NCI-H1417 treated with DMSO at 0.1 percent for 48 hours (cell line): ENCODE measurements at places on chromosomes 7 and 10.

GRCh38 chr10:42933448-42934340 is 143.2 kb upstream of the RET start:
- DNase-seq, result no peak

GRCh38 chr10:118870467-118871243 is 115.9 kb upstream of the CACUL1 start:
- DNase-seq, result no peak

GRCh38 chr10:110962443-110962842 is 43.0 kb downstream of the SHOC2 start:
- no peak for DNase-seq

DNA sequence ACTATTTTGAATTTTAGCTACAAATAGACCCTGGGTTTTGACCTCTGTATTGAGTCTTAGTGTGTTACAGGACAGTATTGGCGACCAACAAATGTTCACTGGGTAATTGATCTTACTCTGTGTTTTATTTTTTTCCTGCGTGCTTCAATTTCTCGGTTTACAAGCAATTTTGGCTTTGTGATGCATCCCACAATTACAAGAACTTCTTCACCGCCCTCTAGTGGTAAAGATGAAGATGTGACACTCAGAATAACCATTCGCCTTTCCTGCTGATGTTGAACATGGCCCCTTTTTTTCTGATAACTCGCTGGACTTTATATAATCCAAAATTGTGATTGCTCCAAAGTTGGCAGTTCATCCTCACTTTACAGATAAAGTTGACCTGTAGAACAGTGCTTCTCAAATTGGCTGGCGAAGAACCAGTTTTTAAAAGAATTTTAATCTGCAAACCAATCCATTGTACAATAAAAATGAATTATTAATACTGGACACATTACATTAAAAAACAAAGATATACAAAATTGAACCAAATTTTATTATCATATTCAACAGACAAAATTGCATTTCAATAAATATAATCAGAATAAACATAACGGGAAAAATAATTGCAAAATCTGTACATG is 20.2 kb upstream of the SMC3 start:
- no peak for DNase-seq

GRCh38 chr10:74944205-74944604 is 117.8 kb downstream of the KAT6B start:
- DNase-seq, result no peak

DNA sequence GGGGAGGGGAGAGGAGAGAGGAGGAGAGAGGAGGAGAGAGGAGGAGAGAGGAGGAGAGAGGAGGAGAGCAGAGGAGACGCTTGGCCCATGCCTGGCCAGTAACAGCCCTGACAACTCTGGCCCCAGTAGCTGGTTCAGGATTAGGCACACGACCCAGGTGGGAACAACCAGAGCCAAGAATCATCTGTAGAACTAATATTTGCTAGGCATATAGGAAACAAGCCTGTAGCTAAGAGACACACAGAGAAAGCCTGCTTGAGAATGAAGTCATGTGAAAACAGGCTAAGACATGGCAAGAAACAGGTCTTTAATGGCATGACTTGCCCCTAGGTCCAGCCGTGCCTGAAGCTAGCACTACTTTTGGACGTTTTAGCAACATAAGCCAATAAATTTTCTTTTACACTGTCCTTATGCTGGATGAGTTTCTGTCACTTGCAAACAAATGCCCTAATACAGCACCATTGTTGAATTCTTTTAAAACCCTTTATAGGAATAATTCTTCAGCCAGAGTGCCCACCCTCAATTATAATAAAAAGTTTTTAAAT is 17.5 kb downstream of the OSBPL3 start:
- DNase-seq, result no peak

DNA sequence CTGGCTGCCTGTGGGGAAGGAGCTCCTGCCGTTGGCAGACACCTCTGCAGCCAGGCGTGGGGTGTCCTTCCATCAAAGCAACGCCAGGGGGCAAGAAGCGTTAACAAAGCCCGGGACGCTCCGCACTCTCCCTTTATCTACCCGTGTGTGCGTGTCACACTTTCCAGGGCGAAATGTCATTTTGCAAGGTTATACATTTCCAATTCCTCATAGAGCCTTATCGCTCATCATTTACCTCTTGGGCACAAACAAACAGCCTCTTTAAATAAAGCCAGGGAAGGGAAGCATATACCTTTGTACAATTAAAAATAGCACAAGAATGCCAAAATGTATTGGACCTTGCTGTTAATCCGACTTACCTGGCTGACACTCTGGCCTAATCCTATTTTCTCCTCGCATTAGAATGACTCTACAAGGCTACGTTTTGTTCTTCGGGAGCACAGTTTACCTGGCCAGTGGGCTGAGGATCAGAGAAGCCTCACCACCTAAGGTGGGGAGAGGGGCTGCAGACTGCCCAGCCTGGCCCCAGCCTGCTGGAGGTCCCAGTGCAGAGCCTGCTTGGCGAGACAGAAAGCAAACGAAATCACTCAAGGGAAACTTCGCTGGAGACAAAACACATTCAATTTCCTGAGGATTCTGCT is 77.6 kb upstream of the EN2 start:
- DNase-seq, result peak; percentile 36

DNA sequence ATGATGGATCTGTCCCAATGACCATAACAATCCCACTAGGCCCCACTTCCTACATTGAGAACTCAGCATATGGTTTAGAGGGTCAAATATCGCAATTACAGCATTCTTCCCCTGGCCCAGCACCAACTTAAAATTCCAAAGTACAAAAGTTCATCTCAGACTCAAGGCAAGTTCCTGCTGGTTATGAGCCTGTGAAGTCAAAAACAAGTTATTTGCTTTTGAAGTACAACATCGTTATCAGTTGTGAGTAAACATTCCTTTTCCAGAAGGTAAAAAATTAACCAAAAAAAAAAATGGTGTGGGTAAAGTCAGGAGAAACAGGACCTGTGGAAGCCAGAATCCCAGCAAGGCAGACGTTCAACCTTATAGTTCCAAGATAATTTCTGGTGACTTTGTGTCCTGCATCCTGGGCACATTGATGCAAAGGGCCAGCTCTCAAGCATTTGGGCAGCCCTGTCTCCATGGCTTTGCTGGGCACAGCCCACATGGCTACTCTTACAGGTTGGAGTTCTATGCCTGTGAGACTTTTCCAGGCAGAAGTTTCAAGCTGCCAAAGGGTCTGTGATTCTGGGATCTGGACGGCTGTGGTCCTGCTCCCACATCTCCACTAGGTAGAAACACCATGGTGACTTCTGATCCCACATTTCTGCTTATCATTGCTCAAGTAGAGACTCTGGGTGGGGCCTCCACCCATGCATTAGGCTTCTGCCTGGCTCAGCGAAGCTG is 37.5 kb downstream of the AKR1C8 start:
- DNase-seq, result no peak

DNA sequence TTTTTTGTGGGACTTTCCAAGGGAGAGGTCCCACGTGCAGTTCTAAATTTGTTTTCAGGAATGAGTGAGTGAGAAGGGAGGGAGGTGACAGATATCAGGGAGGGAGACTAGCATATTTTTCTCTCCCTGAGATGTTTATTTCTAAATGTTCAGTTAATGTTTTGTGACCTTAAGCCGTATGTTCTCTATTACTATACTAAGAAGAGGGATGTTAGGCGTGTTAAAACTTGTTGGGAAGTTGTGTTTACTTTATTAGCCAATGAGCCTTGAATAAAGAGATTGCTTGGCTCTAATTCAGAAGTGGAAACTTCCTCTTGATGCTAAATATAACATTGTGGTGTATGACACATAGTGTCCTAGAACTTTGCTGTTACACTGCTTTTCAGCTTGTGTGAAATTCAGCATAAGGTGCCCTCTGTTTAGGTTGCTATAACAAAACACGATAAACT is 37.3 kb downstream of the DNAH11 start:
- no peak for DNase-seq

DNA sequence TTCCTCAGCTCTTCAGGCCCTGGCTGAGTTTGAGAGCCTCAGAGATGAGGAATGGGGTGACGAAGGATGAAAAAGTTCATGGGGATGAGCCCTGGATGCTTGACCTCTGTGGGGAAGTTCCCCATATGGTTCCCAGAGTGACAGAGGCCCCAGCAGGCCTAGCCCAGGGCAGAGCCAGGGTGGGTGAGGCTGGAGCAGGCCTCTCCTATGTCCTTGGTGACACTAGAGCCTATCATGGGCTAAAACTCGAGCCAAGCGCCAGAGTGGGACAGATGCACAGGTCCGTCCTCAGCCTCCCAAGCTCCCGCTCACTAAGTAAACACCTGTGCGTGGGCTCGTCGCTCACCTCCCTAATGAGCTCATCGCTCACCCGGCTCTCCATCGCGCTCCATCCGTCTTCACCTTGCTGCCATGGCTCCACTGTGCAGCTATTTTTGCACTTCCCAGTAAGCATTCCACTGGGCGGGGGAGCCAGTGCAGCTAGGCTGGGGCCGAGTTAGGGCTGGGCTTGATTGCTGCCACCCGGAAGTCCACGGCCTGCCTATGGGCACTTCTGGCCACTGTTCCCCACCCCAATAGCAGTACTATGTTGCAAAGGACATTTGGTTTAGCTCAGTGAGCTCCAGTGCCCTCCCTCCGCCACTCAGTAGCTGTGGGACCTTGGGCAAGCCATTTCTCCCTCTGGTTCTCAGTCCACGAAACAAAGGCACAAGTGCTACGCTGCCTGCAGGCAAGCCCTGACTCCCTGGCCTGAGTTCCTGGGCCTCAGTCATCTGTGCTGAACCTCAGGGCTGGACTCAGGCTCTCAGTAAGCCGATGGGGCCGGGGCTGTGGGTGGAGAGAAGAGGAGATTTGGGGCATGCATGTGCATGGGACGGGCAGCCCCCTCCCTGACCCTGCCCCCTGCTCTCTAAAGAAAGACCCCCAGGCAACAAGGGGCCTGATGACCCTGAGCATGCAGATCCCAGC is 117.3 kb upstream of the PCBD1 start:
- DNase-seq, result no peak

DNA sequence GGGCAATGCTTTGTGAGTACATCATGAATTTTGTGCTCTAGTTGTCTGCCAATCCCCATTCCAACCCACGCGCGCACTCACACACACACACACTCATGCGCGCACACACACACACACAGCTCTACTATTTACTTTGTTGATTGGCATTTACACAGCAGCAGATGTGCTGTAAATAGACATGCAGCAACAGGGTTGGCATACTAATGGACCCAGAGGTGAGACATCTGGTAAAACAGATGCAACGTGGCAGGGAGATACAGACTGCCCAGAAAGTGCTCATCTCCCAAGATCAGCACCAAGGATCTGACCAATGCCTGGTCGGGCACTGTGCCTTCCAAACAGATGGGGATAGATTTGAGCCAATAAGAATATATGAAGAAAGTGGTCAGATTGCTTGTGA is 873.0 kb downstream of the SORCS3 start:
- DNase-seq, result no peak

DNA sequence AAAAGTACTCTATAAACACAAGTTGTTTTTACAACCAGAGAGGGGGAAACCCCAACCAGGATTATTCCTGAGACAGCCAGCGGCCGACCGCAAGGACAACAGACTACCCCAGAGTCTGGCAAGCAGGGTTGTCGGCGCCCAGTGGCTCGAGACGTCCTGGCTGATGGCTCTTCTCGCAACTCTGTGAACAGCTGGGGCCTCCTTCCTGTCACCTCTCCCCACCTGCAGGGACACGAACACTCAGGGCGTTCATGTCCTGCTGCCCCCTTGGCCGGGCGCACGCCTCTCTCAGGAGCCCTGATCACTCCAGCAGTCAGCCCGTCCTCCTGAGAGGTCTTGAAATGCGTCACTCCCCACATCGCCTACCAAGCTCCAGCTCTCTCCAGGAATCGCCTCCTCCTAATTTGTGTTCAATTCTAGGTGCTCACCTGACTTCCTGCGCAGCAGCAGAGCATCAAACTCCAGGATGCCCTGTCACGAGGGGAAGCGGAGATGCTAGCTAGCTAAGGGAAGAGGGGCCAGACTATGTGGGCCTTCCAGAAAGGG is 66.4 kb upstream of the TNRC18 start:
- DNase-seq, result no peak

DNA sequence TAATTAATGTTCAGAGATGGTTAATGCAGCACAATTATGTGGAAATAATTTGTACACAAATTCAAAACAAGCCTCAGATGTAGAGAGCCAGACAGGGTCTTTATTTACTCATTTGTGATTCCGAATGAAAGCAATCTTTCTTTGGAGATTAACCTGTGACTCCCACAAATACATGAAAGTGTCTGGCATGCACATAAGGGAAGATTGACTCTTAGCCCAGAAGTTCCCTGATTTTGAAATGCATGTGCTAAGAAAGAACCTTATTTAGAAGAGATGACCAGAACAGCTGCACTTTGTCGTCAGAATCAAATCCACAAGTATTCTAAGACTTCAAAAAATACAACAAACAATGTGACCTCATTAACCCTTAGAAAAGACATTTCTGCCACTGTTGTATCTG is 45.1 kb downstream of the RNLS start:
- no peak for DNase-seq

GRCh38 chr7:84159435-84159834 is 35.2 kb downstream of the SEMA3A start:
- no peak for DNase-seq

DNA sequence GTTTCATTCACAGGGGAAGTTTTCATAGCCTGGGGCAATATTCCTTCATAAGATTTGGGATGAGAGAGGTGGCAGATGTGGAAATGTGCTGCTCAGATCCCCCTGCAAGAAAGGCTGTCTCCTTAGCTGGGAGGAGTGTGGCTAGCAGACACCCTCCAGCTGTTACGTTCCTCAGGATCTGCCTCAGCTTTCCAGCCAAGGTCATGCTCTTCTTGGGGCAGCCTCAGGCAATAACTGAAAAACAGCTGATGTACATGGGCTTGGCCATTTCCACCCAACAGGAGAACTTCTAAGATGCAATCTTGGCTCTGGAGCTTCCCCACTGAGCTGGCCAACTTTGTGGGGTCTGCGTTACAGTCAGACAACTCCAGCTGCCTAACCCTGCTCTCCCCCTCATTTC is 51.3 kb upstream of the SEPTIN7 start:
- DNase-seq, result no peak

DNA sequence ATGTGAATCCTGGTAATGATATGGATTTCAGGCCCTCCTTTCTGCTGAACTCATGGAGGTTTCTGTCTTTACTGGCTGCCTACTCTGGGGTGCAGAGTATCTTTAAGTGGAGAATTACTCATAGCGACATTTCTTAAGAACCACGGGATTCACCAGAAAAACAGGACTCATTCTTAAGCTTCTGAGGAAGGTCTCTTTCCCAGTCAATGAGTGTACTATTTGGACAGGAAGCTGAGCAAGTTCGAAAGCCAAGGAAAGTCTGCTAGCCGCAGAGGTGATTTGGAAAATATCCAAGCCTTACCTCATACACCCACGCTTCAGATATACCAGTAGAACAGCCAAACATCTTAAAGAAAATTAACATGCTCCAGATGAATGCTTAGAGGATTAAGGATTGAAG is 377.6 kb upstream of the MYO3A start:
- no peak for DNase-seq

- no peak for DNase-seq
These were observed 3.1 kb downstream of the PARD3 start for GRCh38 chr10:34811968-34812514.

- no peak for DNase-seq
These were observed 1560.0 kb upstream of the LRRTM3 start for GRCh38 chr10:65365878-65366277.
